Activated CD4-positive, CD25-positive, alpha-beta regulatory T cell (primary cell): ENCODE measurements at places on chromosomes 12 and 14.

DNA sequence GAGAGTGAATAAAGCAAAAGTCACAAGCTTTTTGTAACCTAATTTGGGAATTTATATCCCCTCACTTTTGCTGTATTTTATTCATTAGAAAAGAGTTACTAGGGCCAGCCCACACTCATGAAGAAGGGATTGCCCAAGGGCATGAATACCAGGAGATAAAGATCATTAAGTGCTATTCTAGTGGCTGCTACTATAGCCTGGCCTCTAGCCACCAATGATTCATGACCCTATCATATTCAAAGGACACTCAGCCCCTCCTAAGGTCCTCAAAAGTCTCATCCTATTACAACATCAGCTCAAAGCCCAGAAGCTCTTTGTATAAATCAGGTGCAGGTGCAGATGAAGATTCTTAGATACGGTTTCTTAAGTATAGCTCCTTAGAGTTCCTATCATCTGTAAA lies 518.1 kb downstream of the TRHDE start:
- DNase-seq = no peak

GRCh38 chr12:42666671-42667243 lies 77.2 kb upstream of the PRICKLE1 start:
- no peak for DNase-seq

DNA sequence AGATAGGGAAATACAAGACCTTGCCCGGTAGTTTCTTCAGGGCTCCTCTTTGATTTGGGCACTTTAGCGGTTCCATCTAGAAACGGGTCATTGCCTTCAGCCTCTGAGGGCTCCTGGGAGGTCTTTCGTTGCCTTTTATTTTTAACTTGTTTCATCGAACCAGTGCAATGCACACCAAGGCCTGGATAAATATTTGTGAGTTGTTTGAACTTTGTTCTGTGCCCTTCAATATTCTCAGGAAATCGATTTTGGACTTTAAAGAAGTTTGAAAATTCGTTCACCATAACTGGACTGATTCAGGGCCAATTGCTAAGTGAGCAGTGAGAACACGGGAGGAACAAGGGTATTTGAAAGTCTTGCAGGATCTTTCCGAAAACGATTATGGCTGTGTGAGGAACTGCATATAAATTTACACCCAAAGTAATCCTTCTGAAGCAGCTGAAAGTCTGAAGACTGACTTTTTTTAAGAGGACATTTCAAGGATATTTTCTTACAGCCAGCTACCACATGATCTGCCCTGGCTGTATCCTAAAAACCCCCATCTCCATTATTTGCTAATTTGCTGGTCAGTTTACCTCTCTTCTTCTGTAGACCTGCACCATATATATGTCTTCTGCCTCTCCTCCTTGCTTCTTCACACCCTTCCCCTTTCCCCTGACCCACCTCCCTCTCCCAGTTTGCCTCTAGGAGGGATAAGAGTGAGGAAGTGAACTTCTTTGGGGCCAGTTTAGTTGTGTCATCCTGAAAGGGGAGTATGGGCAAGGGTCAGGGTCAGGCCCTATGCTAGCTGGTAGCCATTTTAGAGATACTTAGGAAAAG lies 8.0 kb downstream of the DUSP6 start:
- DNase-seq = no peak

DNA sequence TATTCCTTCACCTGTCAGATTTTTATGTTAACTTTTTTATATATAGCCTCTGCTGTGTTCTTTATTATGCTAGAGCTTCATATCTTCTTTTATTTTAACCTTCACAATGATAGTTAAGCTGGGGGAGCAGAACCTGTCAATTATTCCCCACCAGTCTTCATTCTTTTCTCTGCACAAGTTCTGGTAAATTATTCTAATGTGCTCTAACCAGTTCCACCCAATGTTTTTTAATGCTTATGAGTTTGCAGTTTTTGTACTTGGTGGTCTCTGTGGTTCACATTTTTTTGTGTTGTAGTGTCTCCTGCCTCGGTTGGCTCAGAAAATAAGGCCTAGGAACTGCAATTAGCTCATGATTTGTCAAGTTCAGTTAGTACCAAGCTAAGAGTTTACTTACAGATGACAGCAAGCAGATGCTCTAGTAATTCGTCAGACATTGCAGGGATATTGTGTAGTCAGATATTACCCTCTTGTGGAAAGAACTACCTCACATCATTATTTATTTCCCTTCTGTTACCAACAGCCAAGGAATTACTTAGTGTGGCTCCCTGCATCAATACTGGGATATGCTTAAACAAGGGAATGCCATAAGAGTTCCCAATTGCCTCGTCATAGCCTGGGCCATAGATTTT lies 14.5 kb downstream of the DYRK2 start:
- DNase-seq = no peak

DNA sequence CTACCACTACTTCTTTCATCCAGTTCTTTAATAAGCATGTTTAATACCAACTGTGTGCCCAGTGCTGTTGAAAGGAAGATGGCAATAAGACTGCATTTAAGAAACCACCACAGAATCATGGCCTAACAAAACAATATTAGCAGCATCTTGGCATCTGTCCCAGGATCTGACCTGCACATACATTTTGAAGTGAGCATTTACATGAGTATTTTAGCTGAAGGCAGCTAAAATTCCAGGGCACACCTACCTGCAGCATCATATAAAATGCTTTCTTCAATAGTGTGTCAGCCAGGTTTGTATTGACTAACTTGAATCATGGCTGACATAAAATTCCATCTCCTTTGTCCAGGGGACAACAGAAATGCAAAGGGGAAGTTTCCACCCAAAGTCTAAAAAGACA lies 65.0 kb upstream of the ARHGAP5 start:
- no peak for DNase-seq
